Esophagus squamous epithelium (tissue), 5 donors: ENCODE measurements at places on chromosomes 12 and 14.

- no peak for DNase-seq
Observed at GRCh38 chr14:50013198-50013918, 103.0 kb downstream of the VCPKMT start.

- DNase-seq: no peak
Observed at GRCh38 chr12:94128280-94128679, 20.1 kb upstream of the PLXNC1 start.

GRCh38 chr12:51898937-51899336 lies 8.4 kb upstream of the ACVRL1 start:
- no peak for DNase-seq

GRCh38 chr12:8911606-8912268 lies 2.6 kb upstream of the PHC1 start:
- no peak for DNase-seq

DNA sequence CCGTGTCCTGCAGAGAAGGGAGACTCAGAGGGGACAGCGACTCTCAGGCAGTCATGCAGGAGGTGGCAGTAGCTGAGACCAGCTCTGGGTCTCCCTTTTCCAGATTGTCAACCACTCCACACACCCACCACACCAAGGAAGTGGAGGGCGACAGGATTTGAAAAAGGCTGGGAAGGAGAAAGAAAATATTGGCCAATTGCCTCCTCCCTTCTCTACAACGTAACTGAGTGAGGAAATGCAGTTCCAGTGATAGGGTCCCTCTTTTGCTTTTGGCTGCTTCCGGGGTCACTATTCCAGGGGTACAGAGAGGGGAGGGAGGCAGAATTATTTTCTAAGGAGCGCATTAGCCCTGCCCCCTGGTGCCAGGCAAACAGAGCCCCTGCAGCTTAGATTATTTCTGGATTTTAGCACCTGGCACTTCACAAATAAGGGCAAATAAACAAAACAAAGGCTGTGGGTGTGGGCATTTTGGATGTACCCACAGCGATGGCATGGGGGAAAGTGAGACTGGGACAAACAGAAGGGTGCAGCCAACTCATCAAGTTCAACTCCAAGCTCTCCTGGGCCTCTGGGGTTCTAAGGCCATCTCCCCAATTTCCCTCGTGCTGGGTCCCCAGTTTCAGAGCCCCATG lies 20.4 kb downstream of the ASB2 start:
- DNase-seq: no peak

DNA sequence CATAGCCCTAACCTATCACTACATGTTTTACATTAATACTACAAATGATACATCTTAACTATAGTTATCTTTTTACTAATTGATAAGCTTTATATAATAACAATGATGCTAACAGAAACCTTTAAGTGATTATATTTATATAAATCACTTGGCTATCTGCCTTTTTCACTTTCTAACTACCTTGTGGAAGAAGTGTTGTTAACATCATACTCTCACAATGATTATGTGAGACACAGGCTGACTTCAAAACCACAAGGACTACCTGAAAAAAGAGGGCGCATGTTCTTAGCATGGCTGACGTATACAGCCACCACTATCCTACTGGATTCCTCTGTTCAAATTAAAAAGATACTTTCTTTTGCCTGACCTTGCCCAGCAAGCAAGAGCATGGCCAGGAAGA lies 135.3 kb upstream of the SOX5 start:
- DNase-seq: no peak

GRCh38 chr14:100590726-100591452 lies 3.7 kb upstream of the BEGAIN start:
- no peak for DNase-seq

- no peak for DNase-seq
Observed at GRCh38 chr12:94091624-94092023, 56.8 kb upstream of the PLXNC1 start.

- no peak for DNase-seq
Observed at GRCh38 chr14:71933001-71933587, 865 bp downstream of the RGS6 start.

GRCh38 chr14:105578070-105578469 lies 51.7 kb downstream of the TMEM121 start:
- no peak for DNase-seq

DNA sequence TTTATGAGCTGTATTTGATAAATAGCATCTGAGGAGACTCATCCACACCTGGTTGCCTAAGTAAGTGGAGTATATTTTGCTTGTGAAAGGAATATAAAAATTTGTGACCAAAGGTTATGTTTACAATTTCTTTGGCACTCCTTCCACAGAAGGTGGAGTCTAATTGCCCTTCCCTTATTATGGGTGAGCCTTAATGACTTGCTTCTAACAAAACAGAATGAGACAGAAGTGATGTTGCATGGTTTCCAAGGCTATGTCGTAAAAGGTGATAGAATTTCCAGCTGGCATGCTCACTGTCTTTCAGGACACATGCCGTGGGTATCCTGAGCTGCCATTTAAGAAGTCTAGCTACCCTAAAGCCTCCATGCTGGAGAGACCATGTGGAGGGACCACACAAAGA lies 116.8 kb upstream of the ABCD2 start:
- DNase-seq: no peak

DNA sequence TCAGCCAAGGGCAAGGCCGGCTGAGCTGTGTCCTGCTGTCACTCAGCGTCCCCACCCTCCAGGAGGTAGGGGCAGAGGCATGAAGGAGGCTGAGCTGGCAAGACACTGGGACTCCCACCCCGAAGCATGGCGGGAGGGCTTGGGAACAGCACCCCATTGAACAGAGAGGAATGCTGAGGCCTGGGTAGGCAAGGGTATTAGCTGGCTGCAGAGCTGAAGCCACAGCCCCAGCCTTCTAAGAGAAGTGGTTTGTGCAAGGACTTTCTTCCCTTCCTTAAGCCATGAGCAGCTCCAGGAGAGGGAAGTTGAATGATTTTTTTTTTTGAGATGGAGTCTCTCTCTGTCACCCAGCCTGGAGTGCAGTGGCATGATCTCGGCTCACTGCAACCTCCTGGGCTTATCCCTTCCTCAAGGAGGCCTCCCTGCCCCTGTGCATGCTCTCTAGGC lies 6.6 kb upstream of the CFAP73 start:
- no peak for DNase-seq

- DNase-seq: no peak
Observed at GRCh38 chr12:61272441-61272840, 987.8 kb upstream of the USP15 start.

- no peak for DNase-seq
Observed at GRCh38 chr12:93139028-93139665, 210.1 kb upstream of the EEA1 start.

DNA sequence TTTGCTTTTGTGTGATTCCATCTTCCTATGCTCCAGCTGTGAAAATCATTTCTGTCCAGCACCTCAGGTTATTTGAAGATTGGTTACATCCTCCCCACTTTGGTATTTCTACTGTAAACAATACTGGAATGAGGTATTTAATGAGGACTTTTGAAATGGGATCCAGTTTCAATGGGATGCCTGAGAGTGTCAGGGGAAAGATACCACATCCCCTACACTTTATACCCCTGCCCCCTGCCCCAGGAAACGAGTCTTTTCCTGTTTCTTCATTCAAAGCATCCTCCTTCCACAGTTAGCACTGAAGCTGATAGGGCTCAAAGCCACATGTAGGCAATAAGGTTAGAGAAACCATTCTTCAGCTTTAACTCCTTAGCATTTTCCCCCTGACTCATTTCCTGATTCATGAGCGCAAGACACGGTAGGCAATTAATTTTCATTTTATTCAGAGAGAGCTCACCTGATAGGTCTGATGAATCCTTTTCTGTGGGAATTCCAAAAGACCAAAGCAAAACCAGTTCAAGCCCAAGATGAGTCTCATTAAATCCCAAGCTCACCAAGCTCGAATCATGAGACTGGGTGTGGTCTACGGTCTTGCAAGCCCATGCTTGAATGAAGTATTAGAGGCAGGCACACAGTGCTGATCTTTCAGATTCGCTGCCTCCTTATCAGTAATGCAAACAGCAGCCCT lies 143.6 kb upstream of the CRY1 start:
- DNase-seq: no peak

GRCh38 chr12:41365653-41366171 lies 177.6 kb downstream of the PDZRN4 start:
- DNase-seq: no peak

DNA sequence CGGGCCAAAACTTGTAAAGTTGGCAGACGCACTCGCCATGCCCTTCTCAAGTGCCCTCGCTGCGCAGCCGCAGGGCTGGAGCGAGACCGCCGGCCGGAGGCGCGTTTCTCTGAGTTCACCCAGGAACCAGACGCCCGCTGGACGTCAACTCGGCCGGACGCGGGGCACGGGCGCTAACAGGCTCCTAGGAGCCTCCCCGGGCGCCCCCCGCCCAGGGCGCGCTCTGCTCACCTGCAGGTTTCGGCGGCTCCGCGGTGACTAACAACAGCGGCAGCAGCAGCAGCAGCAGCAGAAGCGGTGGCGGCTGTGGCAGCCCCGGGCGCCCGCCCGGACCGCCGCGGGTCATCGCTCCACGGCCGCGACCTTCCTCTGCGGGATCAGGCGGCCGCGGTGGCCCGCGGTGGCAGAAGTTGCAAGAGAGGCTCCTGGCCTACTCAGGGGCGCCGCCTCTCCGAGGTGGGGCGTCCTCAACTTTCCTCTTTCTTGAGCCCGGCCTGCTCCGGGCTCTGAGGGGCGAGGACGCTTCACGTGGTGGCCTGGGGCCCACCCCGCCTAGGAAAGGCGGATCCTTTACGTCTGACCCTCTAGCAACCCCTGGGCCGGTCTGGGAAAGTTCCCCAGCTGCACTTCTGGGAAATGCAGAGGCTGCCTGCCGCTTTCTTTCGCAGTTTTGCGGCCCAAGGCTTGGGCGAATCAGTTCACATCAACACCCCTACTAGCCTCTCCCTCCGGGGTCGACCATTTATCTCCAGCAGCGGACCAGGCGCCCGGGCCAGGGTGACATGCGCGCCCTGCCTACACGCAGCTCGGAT lies at the start of gene PLBD1:
PLBD1 (minus strand) TSS at position 533 of the 812 bp plus-strand sequence; CDS start at position 346, 187 bp downstream.
- no peak for DNase-seq

DNA sequence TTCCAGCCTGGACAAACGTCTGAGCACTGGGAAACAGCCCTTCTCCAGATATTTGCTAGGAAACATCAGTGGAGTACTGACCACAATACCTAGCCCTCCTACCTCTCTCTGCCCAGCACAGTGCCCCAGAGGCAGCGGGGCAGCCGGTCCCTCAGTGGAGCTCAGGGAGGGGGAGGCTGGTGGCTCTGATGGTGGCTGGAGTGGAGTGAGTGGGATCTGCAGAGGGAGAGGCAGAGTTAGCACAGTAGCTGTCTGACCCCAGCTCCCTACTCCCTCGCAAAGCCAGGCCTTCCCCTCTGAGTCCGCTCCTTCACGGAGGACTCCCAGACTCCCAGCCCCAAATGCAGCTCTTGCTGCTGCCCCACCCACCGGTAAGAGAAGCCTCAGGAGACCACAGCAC lies 30.0 kb downstream of the NCKAP5L start:
- DNase-seq: no peak

- DNase-seq: no peak
Observed at GRCh38 chr14:105333613-105334364, 19.2 kb downstream of the PACS2 start.

DNA sequence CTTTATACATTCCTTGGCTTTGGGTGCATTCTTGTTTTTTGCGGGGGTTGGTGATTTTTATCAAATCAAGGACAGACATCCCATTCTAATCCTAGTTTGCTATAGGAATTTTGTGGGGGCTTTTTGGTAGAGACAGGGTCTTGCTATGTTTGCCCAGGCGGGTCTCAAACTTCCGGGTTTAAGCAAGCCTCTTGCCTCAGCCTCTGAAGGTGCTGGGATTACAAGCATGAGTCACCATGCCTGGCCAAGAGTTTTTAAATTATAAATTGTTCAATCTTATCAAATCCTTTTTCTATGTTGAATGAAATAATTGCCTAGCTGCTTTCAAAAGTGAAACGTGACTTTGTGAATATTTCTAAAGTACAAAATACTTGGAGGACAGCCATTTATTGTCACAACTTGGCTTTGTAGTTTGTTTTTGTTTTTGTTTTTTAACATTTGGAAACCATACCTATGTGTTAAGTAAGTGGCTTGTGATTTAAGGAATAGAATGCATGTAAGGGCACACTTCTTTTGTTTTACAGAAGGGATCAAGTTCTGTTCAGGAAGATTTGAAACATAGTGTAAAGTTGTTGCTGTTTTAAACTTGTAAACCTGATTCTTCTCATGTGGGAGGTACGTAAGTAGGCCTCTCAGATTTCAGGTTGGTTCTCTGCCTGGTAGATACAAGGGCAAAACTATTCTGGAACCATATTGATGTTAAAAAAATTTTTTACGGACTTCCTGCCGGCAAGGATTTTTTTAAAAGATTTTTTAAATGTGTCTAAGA lies 13.4 kb downstream of the MARK3 start:
- DNase-seq: no peak

- DNase-seq: no peak
Observed at GRCh38 chr14:65940056-65940735, 527.7 kb downstream of the FUT8 start.

DNA sequence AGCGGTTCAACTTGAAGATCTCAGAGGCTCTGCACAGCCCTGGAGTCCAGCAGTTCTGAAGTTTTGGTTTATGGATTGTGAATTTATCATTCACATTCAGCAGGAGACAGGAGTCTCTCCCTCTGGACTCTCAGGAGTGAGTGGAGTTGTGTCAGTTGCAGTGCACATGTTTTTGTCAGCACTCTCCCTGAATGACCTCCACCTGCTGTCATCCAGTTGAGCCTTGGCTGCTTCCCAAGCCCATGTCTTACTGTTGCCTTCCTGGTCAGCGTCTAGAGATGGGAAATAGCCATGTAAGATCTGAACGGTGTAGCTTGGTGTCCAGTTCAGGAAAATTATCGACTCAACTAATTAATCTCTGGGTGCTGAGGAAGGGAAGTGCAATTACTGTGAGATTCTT lies 133.2 kb downstream of the PRKCH start:
- DNase-seq: no peak

DNA sequence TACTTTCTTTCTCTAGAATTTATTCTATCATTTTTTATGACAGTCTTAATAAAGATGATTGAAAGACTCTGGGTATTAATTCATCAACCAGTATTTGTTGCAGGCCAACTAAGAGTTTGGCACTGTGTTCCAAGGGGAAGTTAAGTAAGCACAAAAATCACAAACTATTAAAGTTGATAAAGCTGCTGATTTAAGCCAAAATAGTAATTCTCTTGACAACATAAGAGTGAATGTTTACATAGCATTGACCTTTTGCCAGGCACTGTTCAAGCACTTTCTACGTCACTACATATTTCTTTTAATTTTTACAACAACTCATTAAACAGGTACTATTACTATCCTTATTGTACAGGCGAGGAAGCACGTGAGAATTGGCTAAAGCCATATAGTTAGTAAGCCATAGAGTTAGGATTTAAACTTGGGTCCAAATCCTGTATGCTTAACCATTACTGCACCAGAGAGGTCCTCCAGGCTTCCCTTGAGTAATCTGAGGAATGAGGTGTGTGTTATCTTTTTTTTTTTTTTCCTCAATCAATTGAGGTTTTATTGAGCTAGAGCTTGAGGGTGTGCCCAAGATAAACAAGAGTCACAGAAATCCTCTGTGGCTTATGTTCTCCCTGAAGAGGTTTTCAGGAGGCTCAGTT lies 1009.6 kb downstream of the DIO2 start:
- no peak for DNase-seq

DNA sequence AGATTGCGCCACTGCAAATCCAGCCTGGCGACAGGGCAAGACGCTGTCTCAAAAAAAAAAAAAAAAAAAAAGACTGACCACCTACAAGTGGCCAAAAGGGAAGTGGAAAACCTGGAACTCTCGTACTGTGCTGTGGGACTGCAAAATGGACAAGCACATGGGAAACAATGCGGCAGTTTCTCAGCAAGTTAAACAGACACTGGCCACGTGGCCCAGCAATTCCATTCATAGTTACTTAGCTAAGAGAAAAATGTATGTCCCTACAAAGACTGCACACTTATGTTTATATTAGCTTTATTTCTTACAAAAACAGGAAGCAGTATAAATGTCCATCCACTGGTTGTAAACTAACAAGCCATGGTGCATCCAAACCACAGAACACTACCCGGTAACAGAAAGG lies 5.6 kb downstream of the CHFR start:
- DNase-seq: no peak
